ENCODE measurements at places on chromosomes 1 and 21.
A peak's percentile ranks its signal among the peaks of the same experiment; 100 is the strongest.

DNA sequence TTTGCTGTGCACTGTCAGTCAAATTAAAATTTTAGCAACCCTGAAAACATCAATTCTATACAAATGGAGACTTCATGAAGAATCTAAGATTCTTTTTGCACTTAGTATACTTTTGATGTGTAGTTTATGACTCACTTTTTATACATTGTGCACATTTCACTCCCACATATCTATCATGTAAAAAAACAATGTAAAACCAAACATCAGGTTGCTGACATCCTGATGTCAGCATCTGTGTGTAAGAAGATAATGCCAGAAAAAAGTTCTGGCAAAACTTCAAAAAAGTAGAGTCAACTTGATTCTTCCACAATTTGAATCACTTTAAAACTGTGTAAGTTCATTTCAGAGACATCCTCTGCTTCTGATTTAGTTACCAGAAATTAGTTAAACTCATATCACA, 115.7 kb downstream of the CENPF start:
- DNase-seq, result no peak

GRCh38 chr1:81550753-81551152, 250.0 kb upstream of the ADGRL2 start:
- no peak for DNase-seq

- no peak for DNase-seq
These were observed 192.4 kb downstream of the HMCN1 start for GRCh38 chr1:185926588-185926987.

- DNase-seq, result no peak
These were observed 102.5 kb downstream of the KCNN3 start for GRCh38 chr1:154767315-154768240.

DNA sequence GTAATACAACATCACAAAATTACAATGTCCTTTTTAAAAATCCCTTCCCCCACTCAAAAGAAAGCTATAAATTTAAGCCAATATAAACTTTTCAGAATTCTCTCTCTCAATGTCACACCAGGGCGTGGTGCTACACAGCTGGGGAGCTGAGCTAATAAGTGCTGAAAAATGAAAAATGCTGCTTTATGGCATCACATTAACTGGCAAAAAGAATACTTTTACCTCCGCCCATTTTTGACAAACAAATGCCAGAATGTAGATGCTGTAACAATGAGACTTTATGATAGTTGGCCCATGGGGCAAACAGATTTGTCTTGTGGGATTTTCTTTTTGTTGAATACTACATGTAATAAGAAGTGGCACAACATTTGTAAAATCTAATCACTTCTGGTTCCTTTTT, 12.7 kb upstream of the LYPLAL1 start:
- DNase-seq, result no peak

GRCh38 chr1:29321176-29321575, 84.9 kb downstream of the PTPRU start:
- no peak for DNase-seq

DNA sequence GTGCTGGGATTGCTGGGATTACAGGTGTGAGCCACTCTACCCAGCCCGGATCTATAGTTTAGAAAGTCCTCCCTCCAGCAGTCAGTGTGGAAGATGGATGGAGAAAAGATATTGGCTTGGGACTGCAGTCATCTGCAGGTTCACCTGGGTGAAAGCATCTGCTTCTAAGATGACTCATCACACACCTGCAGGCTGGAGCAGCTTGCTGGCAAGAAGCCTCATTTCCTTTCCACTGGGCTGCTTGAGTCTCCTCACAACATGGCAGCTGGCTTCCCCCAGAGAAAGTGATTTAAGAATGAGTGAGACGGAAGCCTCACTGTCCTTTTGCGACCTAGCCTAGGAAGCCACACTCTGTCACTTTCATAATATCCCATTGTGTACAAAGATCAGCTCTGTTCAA, 50.0 kb downstream of the FOXO6 start:
- no peak for DNase-seq

DNA sequence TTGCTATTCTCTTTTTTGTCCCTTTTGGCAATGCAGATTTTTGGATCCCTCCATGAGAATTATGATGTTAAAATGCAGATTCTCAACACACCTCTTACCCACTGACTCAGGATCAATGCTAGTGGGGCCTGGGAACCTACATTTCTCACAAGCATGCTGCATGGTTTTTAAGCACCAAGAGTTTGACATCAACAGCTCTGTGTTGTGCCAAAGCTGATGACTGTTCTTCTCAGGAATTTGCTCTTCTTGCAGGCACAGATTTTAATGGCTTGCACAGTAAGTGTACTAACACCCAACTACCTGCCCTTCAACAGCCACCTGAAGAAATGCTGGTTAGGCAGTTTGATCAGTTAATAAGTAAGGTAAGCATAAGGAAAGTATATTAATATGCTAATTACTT, 468.7 kb downstream of the PTBP2 start:
- DNase-seq, result no peak

DNA sequence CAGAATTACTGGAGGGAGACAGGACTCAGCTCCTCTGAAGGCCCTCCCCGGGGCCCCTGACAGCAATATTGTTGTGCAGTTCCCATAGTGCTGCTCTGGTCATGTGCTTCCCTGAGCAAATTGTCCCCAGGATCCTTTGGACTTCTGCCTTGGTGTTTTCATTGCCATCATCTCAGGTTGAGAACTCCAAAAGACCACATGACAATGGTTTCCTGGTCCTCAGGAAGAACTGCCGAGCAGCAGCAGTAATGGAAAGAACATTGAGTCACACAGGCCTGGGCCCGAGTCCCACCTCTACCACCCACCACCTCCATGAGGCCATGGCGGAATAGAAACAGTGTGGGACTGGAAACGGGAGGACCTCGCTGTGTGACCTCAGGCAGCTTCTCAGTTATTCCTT, 6.3 kb upstream of the CTTNBP2NL start:
- no peak for DNase-seq

DNA sequence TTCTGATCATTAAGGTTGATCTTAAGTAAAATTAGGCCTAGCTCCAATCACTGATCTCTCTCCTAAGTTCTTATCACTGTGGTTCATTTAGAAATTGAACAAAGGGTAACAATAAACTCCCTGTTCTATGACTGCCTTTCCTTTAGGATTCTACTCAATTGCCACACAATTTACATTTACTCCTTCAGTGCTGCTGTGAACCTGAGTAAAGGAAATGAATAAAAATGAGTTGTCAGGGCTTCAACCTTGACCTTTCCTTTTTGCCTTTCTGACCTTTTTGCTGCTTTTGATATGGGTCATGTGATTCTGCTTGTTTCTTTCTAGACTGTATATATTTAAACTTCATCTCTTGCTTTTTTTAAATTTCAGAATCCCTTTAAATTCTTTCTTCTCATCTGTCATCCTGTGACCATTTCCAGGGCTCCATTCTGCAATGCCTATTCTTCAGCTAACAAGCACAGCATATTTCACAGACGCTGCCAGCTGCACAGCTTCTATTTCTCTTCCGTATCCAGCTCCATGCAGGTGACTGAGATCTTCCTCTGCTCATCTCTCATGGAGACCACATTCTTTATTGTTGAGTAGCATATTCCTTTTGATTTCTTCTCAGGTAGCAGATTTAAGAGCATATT, 3.2 kb downstream of the LRRC8B start:
- DNase-seq, result no peak

DNA sequence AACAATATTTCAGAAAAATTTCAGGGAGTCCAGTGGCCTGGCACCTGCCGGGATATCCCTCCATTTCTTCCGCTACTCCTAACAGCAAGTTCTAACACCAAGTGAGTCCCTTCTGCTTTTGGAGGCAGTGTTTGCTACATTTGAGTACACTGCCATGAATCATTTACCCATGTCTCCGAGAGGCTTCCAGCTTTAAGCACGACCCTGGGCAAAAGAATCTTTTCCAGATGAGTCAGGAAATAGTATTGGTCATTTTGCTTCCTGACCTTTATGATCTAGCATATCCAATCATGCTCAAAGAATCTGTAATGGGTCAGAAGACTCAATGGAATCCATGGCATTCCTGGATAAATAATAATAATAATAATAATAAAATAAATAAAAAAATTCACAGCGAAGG, 60.7 kb upstream of the FMN2 start:
- DNase-seq, result no peak

- no peak for DNase-seq
These were observed 20.3 kb upstream of the SLC26A9 start for GRCh38 chr1:205963352-205964155.

DNA sequence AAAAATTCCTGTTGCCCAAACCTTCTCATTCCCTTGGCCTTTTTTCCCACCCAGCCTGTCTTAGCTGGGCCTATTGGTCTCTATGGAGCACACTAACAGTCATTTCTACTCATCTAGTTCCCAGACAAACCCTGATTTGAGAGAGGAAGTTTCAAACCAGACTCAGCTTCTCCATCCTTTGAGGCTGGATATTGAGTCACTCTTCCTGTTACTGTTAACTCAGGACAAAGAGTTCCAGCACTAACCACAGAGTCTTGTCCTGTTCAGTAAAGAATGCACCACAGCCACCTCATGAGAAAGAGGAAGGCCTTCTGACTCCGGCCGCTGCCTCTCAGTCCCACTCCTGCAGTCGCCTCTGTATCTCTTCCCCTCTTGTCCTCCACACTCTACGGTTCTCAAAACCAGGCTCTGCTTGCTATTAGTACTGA, 137.8 kb downstream of the PTPRC start:
- DNase-seq, result no peak

GRCh38 chr1:1989102-1989542, 14.5 kb downstream of the CFAP74 start:
- peak; percentile 62 for DNase-seq

- DNase-seq, result no peak
These were observed 55.2 kb downstream of the LRRN2 start for GRCh38 chr1:204630132-204630905.

GRCh38 chr21:14572204-14572780, 26.2 kb upstream of the SAMSN1 start:
- DNase-seq, result no peak

Data from ovary (tissue), 10 donors.